ENCODE measurements at places on chromosomes 13 and 19.

DNA sequence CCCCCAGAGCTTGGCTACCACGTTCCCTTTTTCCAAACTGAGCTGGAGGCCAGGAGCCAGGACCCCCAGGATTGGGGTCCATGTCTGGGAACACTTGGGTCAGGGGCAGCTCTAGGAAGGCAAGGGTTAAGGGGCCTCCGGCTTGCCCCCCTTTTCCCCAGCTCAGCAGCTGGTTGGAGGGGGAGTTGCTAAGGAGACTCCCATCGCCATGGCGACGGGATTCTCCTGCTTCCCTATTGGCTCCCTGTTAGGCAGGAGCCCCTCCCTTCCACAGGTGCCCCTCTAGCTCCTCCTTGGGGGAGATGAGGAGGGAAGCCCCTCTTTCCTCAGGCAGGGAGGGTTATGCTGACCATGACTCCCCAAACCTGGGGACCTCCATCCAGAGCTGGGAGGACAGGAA is 33.9 kb downstream of the PDE4A start:
- DNase-seq = no peak

DNA sequence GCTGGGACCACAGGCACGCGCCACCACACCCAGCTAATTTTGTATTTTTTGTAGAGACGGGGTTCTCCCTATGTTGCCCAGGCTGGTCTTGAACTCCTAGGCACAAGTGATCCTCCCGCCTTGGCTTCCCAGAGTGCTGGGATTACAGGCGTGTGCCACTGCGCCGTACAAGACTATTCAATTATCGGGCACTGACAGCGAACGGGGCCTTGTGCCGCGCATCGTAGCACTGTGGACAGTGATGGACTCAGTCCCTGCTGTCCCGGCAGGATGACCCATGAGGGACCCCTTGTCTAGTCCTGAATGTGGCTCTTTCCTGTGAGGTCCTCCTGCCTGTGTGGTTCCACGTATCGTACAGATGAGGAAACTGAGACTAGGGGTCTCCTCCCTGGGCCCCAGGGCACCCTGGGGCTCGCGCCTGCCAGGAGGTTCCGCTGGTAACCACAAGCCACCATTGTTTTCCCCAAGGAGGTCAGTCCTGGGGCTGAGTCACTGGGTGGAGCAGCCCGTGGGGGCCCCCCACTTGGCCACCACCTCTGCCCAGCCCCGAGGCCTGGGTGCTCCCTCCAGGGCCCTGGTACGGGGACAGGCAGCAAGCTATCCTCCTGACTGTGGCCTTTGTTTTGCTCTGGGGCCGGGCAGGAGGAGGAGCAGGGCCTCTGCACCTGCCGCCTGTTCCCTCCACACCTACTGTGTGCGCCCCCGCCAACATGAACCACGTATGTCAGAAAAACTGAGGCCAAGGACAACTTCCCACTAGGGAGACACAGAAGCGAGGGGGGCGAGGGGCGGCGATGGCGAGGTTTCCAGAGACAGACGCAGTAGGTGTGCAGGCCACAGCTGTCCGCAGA is 2.9 kb upstream of the TCF3 start:
- no peak for DNase-seq

DNA sequence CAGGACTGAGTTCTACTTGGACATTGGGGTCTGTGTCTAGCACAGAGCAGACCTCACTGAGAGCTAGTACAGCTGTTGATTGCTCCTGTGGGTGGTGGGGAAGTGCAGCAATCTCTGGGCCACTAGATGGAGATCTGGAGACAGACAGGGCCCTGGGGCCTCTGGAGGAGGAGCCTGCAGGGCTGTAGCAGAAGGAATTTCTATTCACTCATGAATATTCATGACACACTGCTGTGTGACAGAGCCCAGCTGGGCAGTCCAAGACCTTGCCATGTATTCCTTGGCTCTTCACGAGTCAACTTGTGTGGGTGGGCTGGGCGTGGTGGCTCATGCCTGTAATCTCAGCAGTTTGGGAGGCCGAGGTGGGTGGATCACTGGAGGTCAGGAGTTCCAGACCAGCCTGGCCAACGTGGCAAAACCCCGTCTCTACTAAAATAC is 37.5 kb downstream of the SUGP2 start:
- DNase-seq = no peak

DNA sequence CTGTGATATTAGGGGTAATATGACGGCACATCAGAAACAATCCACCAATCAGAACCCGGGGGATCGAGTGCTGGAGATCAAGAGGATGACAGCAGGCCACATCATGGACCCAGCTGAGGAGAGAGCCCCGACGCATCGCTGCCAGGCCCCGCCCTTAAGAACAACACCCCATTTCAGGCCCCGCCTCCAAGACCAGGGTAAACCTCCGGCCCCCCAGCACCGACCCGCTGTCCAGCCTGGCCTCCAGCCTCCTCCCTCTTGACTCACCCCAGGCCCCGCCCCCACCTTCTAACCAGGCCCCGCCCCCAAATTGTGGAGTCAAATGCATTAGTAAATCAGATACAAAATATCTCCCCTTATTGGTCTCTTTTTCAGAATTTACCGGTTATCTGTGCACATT is 4.7 kb upstream of the ZNF611 start:
- no peak for DNase-seq
